Hematopoietic multipotent progenitor cell treated with erythropoietin and hydrocortisone succinate and interleukin-3 and kit ligand, for 15 days (in vitro differentiated cells): ENCODE measurements at places on chromosomes 11 and 22.

DNA sequence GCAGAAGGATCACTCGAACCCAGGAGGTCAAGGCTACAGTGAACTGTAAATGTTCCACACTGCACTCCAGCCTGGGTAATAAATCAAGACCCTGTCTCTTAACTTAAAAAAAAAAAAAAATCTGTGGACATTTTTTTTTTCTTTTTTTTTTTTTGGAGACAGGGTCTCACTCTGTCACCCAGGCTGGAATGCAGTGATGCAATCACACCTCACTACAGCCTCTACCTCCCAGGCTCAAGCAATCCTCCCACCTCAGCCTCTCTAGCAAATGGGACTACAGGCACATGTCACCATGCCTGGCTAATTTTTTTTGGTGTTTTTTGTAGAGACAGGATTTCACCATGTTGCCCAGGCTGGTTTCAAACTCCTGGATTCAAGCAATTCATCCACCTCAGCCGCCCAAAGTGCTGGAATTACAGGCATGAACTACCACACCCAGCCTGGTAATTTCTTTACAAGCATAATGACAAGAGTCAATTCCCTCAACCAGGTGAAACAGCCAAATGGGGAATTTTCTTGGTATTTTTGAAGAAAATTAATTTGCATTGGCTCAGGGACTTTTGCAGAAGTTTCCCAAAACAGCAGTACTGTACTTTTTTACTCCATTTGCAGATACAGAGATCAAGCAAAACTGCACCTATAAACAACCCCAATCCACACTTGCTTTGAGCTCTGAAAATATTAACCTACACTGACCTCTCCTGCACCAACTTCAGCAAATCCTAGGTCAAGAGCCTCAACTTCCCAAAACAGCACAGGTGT lies 44.0 kb downstream of the MRTFA start:
- DNase-seq = no peak

DNA sequence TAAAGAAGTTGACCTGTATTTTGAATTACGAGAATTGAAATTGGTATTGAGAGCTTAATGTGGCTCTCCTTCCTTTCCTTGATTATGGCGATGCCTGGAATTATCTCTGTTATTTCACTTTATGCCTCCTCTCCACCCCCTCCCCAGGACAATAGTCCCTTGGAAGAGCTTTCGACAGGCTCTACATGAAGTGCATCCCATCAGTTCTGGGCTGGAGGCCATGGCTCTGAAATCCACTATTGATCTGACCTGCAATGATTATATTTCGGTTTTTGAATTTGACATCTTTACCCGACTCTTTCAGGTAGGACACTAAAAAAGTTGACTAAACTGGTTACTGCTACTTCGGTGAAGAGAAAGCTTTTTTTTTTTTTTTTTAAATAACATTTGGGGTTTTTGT lies 43.2 kb downstream of the MCAM start:
- DNase-seq = no peak

DNA sequence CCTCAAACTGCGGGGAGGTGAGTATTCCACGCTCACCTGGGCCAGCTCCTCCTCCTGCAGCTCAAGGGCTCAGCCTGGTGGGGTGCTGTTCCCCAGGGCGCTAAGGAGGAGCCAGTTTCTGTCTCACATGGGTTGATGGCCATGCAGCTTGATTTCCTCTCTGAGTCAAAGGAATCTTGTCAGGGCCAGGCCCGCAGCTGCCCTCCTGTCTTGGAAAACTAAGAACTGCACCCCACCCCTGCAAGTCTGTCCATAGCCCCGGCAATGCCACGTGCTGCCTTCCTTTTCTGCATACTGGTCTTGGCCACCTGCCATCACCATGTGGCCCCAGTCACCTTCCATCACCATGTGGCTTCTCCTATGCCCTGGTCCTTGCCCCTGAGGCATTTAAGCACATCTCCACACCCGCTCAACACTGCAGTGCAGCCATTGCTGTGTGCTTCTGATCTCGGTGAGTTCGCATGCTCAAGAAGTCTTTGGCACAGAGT lies 35.2 kb upstream of the CLDN5 start:
- no peak for DNase-seq

- no peak for DNase-seq
Measured at GRCh38 chr22:26592421-26592891, 2.5 kb upstream of the TPST2 start.

GRCh38 chr22:45891021-45891421 lies 85.9 kb downstream of the WNT7B start:
- DNase-seq = no peak

- DNase-seq = no peak
Measured at GRCh38 chr22:39925909-39926679, 25.2 kb downstream of the GRAP2 start.

DNA sequence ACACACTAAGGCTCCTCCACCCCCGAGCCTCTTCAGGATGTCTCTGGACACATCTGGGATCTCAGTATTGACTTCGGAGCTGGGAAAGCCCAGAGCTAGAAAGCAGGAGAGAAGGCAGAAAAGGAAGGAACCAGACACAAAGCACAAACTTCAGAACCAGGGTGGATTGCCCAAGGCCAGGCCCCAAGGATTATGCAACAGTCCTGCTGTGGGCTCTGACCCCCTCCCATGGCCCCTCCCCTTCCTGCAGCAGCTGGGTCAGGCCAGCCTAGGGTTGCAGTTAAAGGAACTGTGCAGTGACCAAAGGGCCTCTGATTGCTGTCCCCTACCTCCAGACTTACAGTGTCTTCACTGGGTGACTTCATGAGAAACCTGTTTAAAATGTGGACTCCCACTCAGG lies 5.3 kb downstream of the KCNE3 start:
- DNase-seq = no peak

DNA sequence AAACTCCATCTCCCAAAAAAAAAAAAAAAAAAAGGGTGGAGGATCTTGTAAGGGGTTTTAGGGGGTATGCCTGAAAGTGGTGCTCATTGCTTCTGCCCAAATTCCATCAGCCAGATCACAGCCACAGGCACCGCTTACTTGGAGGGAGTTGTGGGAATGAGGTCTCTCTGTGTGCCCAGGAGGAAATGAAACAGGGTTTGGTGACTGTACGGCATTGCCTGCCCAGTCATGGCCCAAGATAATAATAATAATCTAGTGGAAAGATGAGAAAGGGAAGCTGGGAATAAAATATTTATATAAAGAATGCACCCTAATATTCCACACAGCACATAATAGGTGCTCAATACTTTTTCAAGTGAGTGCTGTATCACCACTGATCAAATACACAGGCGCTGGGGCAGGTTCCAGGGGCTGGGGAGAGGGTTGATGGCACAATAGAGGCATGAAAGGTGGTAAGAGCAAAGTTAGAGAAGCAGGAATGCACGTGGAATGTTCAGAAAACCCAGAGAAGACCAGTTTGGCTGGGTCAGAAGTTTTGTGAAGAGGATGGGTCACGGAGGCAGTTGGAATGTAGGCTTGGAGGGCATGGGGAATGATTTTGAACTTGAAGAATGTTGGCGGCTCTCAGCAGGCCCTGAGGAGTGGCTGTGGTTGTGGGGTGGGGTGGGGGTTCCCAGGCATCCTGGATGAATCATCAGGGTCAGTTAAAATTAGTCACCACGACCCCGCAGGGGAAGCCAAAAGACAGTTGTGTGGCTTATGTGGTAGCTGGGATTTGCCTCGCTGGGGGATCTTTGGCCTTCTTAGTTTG lies 12.5 kb upstream of the MB start:
- no peak for DNase-seq

GRCh38 chr11:131511794-131512193 lies 141.4 kb downstream of the NTM start:
- DNase-seq = no peak

DNA sequence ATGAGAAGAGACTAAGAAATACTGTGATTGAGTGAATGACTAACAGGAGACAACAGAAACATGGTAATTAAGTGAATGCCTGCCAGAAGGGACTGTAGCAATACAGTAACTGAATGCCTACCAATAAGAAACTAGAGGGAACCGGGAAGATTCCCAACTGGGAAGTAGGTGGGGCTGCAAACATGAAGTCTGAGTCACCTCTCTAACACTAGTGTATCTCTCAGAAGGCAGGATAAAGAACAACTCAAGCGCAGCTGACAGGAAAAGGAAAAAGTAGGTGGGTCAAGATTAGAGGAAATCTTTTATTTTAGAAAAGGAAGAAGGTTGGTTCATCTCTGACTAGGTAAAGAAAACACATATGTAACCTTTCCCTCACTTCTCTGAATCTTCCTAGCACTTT lies 14.0 kb downstream of the C11orf42 start:
- DNase-seq = no peak

- no peak for DNase-seq
Measured at GRCh38 chr11:58316142-58316541, 42.7 kb downstream of the OR5B17 start.

DNA sequence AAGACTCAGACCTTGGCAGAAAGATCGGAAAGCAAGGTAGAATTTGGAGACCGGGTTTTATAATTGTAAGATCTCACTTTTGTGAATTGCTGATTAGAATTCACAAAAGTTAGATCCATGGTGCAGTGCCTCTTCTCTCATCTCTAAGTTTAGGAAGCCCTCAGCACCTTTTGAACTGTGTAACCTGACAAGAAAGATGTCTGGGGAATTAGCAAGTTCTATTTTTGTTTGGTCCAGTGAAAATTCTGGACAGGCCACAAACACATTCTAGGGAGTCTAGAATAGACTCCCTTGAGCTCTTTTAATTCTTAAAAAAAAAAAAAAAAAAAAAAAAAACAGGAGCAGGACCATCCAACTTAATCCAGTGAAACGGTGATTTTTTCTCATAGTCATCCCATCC lies 66.1 kb downstream of the CECR2 start:
- DNase-seq = no peak

GRCh38 chr11:69355959-69356702 lies 62.2 kb downstream of the MYEOV start:
- no peak for DNase-seq

DNA sequence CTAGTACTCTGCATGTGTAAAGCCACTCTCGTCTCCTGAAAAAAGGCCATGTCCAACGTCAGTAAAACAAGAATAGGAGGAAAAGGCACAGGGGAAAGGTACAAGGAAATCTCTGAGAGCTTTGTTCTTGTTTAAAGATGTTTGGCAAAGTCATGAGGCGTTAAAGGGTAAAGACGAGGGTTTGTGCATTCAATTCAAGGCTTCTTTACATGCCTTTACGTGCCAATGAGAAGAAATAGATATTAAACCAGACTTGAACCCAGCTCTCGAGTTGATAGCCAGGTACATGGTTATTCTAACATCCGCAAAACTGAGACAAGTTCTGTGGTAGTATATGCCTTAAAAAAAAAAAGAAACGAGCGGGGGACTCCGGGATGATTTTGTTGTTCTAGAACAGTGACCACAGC lies 704 bp upstream of the CFL1 start:
- DNase-seq = peak; percentile 42

- no peak for DNase-seq
Measured at GRCh38 chr22:29060931-29061330, 700 bp downstream of the C22orf31 start.

DNA sequence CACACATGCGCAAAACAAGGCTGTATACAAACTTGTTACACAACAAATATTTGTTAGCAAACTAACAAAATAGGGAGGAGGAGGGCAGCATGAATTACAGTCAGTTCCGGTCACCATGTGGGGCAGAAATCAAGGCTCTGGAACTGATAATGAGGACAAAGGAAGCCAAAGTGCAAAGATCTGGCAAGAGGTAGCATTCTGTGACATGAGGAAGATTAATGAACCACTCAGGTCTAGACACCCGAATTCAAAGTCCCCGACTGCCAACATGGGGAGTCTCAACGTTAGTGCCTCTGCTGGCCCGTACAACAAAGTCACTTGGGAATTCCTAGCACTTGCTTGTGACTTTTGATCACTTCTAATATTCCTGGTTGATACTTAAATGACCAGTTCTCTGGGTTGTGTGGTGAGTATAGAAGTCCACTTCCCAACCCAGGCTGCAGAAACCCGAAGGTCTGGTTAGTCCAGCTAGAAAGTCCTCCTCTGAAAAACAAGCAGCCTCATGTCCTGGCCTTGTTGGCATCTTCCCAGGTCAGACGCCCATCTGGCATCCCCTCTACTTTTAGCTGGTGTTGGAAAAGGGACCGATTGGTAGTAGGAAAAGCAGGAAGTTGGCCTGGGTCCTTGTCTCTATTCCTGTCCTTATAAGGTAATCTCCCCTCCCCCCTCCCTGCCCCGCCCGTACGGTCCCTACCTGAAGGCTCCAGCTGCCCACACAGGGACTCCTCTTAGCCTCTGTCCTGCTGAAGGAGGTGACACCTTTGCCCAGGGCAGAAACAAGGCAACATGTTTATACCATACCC lies 1.6 kb downstream of the SUN2 start:
- peak; percentile 18 for DNase-seq

- no peak for DNase-seq
Measured at GRCh38 chr11:126809514-126810289, 190.9 kb downstream of the KIRREL3 start.

- DNase-seq = no peak
Measured at GRCh38 chr22:49206281-49206680, 621.4 kb downstream of the BRD1 start.

DNA sequence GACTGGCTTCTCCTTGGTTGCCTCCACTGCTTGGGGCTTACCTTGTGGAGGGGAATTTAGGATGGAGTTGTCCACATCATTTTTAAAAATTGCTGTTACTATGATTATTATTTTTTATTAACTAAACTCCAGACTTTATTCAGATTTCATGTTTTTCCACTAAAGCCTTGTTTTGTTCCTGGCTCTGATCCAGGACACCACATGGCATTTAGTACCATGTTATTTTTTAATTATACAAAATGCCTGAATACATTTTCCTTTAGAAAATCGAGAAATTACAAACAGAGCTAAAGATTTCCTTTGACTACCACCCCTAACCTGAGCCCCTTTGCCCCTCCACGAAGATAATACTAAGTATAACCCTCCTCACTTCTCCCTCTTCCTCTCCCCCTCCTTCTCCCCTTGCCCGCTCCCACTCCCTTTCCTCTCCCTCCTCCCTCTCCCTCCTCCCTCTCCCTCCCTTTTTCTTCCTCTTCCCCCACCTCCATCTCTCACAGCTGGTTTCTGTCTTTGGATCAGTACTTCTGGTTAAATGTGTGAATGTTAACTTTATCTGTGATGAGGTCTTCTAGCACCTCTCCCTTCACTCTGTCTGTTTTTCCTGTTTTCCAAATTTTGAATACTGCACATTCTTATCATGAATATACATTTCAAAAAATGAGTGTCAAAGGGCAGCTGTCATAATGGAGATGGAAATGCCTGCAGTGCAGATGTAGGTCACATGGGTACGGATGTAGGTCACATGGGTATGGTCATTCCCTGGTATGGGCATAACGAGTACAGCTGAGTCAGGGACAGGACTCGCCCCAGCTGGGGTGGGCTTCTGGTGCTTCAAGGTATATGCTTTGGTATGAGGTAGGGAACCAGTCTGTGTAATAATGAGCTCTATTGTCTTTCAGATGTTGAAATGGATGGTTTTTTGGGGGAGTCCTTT lies 54.4 kb upstream of the OR4B1 start:
- DNase-seq = no peak

- DNase-seq = no peak
Measured at GRCh38 chr11:103322821-103323220, 213.6 kb downstream of the DYNC2H1 start.

DNA sequence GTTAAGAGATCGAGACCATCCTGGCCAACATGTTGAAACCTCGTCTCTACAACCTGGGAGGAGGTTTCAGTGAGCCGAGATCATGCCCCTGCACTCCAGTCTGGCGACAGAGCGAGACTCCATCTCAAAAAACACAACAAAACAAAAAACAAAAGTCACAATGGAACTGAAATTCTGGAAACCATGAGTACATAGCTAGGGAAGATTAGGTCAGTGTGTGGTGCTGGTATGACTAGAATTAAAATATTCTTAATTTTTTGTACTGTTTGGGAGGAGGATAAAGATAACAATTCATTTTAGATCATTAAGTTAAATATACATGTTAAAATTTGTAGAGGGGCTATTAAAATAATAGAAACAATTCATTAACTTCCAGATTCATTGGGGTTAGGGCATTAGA lies 344.4 kb downstream of the TBC1D22A start:
- no peak for DNase-seq
